Kidney capillary endothelial cell (primary cell): ENCODE measurements at places on chromosomes 7 and 10.

DNA sequence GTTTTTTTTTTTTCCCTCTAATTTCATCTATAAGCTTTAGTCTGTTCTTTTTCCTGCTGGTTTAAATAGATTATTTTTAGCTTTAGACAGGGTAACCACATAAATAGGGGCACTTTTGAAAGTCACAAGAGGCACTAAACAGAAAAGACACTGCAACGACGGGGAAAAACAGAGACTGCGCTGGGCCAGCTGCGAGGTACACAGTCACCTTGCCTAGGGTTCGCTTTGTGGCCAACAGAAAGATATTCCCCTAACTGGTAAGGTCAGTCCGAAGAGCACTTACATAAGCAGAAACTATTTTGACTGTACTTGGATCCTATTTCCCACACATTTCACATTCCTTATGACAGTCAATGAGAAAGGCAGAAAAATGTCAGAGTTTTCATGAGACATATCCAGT is 175.6 kb upstream of the PHF14 start:
- no peak for DNase-seq

DNA sequence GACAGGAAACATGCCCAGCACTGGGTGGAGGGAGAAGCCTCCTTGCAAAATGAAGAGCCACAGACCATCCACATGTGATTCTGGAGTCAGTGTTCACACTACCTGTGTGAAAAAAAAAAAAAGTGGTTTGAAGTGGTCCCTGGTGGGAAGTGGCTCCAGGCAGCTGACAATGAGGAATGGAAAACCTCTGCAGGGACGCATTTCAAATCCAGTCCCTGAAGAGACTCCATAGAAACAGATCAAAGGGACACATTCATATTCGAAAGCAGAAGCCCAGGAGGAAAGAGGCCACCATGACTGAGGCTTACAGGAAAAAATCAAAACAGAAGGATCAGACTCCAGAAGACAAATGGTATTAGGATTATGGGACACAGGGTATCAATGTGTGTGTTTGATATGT is 11.5 kb upstream of the TCERG1L start:
- DNase-seq = no peak

DNA sequence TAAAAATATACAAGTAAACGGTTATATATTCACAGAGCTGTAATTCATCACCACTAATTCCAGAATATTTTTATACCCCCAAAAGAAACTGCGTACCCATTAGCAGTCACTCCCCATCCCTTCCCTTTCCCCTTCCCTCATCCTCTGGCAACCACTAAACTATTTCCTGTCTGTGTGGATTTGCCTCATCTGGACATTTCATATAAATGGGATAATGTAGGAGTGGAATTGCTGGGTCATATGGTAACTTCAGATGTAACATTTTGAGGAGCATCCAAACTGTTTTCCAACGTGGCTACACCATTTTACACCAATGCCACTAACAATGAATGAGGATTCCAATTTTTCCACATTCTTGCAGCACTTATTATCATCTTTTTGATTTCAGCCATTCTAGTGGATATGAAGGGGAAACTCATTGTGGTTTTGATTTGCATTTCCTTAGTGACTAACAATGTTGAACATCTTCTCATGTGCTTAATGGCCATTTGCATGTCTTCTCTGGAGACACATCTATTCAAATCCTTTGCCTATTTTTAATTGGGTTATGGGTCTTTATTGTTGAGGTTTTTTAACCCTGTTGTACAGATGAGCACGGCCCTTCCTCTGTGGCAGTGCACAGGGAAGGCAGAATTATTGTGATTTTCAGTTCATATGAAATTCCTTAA is 79.2 kb downstream of the RBM20 start:
- DNase-seq = no peak

- no peak for DNase-seq
These were observed 28.2 kb upstream of the ZNF488 start for GRCh38 chr10:47412177-47412730.

- DNase-seq = no peak
These were observed 93.5 kb downstream of the UPF2 start for GRCh38 chr10:11949152-11949551.

GRCh38 chr10:84845628-84846261 is 517.4 kb downstream of the CCSER2 start:
- no peak for DNase-seq

DNA sequence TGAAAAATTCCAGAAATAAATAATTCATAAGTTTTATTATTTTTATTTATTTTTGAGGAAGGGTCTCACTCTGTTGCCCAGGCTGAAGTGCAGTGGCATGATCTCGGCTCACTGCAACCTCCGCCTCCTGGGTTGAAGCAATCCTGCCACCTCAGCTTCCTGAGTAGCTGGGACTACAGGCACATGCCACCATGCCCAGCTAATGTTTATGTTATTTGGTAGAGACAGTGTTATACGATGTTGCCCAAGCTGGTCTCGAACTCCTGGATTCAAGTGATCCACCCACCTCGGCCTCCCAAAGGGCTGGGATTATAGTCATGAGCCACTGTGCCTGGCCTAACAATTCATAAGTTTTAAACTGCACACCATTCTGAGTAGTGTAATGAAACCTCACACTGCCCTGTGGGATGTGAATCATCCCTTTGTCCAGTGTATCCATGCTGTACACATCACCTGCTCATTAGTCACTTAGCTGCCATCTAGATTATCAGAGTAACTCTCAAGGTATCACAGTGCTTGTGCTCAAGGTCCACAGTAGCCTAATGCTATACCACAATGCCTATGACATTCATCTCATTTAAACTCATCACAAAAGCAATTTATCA is 17.9 kb downstream of the RTKN2 start:
- DNase-seq = peak; percentile 63

DNA sequence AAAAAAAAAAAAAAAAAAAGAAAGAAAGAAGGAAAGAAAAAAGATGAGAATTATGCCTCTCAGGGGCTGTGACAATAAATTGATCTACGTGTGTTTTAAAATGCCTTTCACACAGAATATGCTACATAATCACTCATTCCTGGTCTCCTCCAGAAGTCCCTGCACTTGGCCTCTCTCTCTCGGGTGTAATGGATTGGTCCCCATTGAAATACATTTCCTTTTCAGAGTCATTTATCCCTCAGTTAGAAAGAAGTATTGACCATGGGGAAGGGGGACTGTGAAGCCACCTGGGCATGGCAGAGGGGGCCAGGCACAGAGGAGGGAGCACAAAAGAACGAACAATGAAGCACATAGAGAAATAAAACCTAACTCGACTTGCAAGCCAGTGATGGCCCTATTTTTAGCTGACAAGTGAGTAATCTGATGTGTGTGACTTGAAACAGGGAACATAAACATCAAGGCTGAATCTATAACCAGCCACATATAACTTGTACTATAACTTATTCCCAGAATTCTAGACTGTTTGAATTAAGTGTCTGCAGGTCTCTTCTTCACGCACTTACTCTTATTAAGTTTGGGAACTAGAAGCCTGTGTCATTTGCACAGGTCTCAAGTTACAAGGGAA is 490.8 kb downstream of the KCNMA1 start:
- DNase-seq = no peak

GRCh38 chr7:130226333-130226732 is 18.7 kb downstream of the SSMEM1 start:
- DNase-seq = no peak

- peak; percentile 39 for DNase-seq
These were observed 29.9 kb downstream of the RNLS start for GRCh38 chr10:88553116-88553752.

- no peak for DNase-seq
These were observed 41.1 kb downstream of the BLVRA start for GRCh38 chr7:43799605-43800004.

DNA sequence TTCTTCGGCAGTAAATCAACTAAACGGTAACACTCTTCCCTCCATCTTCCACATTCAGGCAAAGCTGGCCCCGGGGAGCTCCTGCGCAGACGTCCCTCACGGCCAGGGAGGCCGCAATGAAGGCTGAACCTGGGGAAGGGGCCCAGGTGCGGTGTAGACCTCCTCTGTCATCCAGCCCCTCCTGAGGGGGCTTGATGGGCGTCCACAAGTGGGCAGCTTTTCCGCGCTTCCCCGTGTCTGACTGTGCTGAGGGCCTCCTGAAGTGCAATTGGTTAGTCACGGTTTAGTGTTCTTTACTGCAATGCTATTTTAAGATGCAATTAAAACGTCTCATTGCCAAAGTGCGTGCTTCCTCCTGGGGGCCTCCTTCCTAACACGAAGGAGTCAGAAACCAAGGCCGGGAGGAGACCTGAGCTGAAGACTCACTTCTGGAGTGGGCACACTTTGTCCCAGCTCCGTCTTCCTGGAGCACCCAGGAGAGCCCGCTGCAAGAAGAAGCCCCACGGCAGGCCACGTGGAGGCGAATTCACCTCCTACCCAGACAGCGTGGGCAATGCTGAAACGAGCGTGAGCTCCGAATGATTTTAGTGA is 173.3 kb downstream of the ELFN1 start:
- no peak for DNase-seq

GRCh38 chr7:45130910-45131309 is 19.4 kb upstream of the TBRG4 start:
- no peak for DNase-seq

- DNase-seq = peak; percentile 63
These were observed 61.3 kb upstream of the RNF148 start for GRCh38 chr7:122764020-122764419.

DNA sequence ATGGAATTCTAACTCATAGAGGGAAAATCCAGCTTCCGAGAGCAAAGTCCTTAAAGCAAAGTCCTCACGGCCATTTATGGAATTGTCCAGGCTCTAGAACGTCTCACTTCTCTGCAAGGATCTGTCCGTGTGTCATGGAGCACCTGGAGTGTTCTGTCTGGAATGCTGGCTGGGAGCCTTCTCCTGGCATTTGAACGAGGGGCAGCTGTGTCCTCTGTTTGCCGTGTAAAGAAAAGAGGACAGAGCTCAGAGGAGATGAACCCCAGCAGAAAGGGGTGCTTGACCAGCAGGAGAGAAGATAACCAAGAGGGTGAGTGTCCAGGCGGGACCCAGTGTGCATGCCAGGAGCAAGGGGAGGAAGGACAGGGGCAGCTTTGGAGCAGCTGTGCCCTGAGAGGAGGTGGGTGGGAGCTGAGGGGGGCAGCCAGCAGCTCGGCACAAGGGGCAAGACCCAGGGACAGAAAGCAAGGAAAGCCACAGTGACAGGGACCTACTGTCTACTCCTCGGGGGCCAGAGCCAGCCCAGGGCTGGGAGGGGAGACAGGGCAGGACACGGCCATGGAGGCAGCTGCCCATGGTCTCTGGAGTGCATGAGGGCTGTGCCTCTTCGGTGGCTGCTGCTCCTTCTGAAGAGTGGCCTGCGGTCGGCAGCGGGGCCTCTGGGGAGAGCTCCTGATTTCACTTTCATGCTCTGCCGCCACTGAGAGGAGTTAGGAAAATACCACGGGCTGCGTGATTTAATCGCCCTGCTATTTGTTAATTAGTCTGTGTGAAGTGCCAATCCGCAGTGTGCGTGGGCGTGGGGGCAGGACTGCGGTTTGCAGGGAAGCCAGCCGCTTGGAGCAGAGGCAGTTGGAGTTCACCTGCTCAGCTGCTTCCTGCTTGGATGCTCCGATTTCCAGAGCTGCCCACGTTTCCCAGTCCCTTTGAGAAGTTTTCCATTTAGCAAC is 149.3 kb upstream of the SHH start:
- DNase-seq = peak; percentile 5
